Activated naive CD8-positive, alpha-beta T cell treated with anti-CD3 and anti-CD28 coated beads for 36 hours (primary cell): ENCODE measurements at places on chromosomes 1 and 21. TPM values are rescaled to one million over a fixed set of nuclear protein-coding genes. Genes with fewer than 3 reads are reported as not detected.
A peak's percentile ranks its signal among the peaks of the same experiment; 100 is the strongest.

The FNDC5 gene
- total RNA-seq: not detected

The DPT gene
- not detected for total RNA-seq

DNA sequence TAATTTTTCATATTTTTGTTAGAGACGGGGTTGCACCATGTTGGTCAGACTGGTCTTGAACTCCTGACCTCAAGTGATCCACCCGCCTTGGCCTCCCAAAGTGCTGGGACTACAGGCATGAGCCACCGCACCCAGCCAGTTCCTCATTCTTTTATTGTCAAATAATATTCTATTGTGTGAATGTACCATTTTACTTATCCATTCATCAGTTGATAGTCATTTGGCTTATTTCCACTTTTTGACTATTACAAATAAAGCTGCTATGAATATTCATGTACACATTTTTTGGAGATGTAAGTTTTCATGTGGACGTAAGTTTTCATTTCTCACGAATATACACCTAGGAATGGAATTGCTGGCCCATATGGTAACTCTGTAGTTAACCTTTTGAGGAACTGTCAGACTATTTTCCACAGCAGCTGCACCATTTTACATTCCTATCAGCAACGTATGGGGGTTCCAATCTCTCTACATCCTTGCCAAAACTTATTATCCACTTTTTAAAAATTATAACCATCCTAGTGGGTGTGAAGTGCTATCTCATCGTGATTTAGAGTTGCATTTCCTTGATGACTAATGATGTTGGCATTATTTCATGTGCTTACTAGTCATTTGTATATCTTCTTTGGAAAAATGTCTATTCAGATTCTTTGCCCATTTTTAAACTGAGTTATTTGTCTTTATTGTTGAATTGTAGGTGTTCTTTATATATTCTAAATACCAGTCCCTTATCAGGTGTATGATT lies 12.7 kb downstream of the PACC1 start:
- no peak for DNase-seq

GRCh38 chr1:232628335-232629249 lies 1.3 kb downstream of the SIPA1L2 start:
- no peak for DNase-seq

DNA sequence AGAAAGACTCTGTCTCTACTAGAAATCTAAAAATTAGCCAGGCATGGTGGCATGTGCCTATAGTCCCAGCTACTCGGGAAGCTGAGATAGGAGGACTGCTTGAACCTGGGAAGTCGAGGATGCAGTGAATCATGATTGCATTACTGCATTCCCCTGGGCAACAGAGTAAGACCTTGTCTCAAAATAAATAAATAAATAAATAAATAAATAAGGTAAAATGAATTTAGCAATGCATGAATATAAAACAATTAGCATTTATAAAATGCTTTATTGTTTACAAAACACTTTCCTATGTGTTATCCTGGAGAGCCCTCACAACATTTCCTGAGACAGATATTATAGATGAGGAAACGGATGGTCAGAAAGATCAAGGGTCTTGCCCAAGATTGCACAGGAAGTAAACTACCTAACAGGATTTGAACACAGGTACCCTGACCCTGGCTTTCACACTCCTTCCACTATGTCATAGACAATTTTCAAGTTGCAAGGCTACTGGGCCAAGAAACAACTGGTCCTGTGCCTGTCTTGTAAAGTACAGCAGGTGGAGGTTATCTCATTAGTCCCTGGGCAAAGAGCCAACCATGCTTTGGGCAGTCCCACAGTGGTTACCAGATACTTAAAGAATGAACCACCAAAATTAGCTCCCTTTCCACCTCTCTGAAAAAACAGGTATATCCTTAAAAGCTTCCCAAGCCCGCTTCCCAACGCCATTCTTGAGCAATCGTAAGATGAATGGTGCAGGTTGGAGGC lies 15.4 kb upstream of the VSIG8 start:
- no peak for DNase-seq

DNA sequence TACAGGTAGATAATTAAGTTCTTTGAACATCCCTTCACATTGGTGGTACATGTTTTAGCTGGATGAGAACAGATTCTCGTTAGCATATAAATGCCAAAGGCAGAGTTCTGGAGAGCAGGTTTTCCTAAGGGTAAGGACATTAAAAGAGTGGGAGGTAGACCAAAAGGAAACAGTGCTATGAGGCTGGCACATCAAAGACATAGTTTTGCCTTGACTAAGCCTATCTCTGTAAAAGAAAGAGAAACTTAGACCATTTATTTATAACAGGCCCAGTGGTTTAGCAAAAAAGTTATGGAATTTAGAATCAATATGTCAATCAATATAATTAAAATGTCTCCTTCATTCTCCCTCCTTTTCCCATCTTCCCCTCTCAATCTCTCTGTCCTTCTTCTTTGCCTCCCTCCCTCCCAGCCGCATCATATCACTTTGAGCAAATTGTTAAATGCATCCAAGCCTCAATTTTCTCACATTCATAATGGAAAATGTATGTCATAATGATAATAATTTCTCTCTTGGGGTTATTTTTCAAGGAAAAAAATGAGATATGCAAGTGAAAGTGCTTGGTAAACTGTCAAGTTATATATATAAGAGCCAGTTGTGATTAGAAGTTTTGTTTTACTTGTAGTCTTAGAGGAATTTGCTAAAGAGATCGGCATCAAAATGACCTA lies 209.9 kb upstream of the SGIP1 start:
- no peak for DNase-seq

DNA sequence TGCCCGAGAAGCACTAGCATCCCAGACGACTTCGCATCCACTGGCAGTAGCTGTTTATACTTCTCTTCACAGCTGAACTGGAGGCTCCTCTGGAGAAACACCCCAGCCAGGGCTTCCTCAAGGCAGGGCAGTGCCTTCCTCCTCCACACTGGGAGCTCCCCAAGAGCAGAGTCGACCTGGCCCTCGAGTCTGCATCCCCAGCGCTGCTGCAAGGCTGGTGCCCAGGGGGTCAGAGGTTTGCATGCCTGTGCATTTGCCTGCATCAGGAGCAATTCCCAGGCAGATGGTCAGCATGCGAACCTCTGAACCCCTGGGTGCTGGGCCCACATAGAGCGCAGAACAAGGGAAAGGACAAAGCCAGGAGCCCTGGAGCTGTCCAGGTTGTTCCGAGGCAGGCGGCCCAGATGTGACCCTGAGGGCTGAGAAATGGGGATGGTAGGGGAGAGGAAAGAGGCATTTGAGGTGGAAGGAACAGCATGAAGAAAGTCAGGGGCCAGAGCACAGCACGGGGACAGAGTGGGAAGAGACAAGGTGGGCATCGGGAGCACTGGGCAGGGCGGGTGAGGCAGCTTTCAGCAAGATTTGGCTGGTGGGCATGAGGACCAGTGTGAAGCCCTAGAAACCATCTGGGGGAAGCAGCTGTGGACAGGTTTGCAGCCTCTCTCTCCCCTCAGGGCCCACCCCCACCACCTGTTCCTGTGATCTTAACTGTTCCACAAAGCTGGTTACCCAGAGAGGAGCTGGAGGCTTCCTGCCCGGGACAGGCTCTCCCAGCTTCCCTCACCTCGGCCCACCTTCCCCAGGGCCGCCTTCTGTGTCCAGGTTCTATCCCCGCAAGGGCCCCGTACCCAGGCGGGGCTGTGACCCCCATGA lies 6.4 kb upstream of the S100A8 start:
- no peak for DNase-seq

DNA sequence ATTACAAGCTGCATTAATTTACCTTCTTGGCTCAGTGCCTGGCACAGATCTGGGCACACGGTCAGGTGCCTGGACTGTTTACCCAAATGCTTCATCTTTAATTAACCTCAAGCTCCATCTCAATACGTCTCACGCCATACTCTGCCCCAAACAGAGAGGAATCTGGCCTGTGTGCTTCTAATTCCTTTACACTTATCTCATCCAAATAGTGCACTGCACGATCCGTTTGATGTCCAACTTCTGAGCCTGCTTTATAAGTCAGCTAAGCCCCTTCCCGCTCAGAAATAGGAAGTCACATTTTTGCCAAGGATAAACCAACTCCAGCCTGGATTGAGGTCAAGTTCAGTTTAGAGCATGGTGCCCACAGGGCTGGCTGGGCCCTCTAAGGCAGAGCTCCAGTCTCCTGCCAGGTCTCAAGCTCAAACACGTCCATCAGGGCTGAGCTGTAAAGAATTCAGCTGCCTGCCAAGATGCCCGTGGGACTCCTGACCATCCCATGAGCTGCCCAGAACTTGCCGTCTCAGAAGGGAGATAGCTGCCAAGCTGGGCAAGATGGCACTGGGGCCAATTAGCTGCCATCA lies 233.5 kb downstream of the TRABD2B start:
- DNase-seq: no peak

GRCh38 chr1:41533016-41533730 lies 48.7 kb upstream of the EDN2 start:
- DNase-seq: no peak

The TFAP2E gene
- total RNA-seq: 0.27 TPM

The ELAPOR1 gene
- total RNA-seq: 7.7 TPM

GRCh38 chr1:10387677-10388386 lies 11.0 kb upstream of the PGD start:
- DNase-seq: no peak

- no peak for DNase-seq
These were observed 1729.9 kb downstream of the NCAM2 start for GRCh38 chr21:22728091-22728490.

DNA sequence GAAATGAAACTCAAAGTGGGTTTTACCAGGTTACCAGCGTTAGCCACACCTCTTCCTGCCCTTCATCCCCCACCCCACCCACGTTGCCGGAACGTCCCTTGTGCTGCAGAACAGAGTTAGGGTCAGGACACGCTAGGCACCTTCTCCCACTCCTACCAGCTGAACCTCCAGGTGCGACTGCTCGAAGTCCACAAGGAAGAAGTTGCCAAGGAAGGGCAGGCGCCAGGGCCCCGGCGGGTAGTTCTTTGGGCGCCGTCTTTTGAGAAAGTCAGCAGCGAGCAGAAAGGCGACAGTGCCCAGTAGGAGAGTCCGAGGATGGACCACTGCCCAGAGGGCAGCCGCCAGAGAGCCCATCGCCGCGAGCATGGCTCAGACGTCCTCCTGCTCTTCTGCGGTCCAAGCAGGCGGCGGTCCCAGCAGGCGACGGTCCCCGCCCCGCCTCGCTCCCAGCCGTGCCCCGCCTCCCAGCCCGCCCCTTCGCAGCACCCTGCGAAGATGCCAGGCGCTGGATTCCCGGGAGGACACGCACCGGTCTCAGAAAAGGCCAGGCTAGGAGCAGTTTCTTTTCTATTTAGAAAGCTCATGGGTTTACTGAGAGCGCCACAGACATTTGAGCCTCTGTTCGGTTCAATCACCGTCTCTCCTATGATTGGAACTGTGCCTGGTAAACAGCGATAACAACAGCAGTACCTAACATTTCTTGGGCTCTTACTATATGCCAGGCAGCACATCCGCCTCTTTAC lies at the start of gene CYP2J2:
CYP2J2 (minus strand) TSS at position 393 of the 743 bp plus-strand sequence; CDS start at position 366, 27 bp downstream.
- peak; percentile 50 for DNase-seq

The TFF1 gene
- not detected for total RNA-seq

GRCh38 chr1:247294282-247294681 lies 37.4 kb downstream of the ZNF496 start:
- DNase-seq: no peak

DNA sequence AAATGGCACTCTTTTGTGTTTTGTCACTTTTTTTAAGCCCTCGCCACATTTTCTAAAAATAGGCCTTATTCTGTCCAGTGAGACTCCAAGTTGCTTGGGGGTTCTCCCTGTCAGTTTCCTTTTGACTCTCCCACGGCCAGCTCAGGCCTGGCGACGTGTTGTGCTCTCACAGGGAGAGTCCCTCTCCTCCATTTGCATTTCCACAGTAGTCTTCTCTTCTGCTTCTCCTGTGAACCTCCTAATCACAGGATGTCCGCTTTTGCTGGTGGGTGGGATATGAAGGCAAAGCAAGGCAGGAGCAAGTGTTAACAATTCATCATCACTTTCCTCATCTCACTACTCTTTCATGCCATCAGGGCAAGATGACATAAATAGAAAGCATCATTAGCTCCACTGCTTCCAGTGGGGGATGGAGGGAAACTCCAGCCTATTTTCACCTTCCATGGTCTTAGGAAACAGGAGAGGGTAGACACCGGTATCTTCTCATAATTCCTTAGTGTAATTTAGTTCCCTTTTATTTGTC lies 99.8 kb downstream of the INTS7 start:
- peak; percentile 82 for DNase-seq
